ENCODE measurements at places on chromosomes 16 and 17.

- DNase-seq = no peak
These were observed 10.5 kb downstream of the LPO start for GRCh38 chr17:58248955-58249269.

- DNase-seq = no peak
These were observed 2.8 kb downstream of the KRT10 start for GRCh38 chr17:40819528-40820125.

GRCh38 chr16:65222049-65222448 is 100.2 kb upstream of the CDH11 start:
- no peak for DNase-seq

DNA sequence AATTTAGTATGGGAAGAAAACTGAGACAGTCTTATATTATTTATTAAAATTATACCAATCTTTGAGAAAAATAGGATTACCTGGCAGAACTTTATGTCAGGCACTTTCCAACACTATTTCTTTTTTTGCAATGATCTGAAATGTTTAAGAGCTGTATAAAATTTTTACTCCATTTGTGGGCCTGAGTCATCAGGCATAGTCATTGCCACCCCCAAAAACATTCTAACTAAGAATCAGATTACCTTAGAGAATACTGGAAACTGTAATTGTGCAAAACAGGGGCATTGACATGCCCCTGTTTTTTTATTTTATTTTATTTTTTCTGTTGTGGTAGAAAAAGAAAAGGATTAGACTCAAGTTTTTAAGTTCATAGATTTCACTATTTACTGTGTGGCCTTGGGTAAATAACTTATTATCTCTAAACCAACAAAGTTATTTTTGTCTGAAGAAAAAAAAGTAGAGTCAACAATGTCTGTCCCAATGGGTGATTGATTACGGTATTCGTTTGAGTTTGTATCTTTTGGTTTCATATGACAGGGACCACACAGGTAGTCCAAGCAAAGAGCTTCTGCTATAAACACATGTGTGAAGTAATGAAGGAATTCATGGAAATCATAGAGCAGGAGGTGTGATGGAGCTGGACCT is 24.6 kb downstream of the VAT1L start:
- DNase-seq = no peak

DNA sequence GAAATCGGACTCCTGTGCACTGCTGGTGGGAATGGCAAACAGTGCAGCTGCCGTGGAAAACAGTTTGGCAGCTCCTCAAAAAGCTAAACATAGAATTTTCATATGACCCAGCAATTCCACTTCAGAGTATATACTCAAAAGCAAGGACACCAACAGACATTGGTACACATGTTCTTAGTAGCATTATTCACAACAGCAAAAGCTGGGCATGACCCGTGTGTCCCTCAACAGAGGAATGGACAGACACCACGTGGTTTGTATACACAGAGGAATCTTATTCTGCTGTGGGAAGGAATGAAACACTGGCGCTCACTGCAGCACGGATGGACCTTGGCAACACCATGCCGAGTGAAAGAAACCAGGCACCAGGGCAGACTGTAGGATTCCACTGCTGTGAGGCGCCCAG is 16.0 kb downstream of the NPTX1 start:
- no peak for DNase-seq

DNA sequence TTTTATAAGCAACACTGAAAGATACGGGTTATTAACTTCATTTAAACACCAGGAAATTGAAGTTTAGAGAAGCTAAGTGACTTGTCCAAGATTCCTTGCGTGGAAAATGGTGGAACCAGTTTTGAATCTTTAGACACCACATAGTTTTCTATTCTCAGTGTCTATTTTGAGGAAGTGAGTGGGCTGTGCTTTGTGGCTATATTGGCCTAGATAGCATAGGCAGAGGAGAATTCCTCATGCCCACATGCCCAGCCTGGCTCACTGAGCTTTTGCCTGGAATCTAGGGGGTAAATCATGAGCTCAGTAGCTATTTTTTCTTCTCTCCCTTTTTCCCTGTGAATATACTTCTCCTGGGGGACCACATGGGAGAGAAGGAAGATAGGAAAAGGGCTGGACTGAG is 431.3 kb downstream of the HS3ST3B1 start:
- no peak for DNase-seq

All from NCI-H1105 treated with DMSO at 0.1 percent for 48 hours (cell line).